ENCODE measurements at places on chromosomes 5 and 9.

GRCh38 chr5:34005211-34005610, 2.6 kb downstream of the AMACR start:
- DNase-seq, result no peak

- no peak for DNase-seq
Measured at GRCh38 chr5:93580927-93581445, at the start of gene NR2F1-AS1. NR2F1-AS1 (minus strand) TSS chr5:93581219.

DNA sequence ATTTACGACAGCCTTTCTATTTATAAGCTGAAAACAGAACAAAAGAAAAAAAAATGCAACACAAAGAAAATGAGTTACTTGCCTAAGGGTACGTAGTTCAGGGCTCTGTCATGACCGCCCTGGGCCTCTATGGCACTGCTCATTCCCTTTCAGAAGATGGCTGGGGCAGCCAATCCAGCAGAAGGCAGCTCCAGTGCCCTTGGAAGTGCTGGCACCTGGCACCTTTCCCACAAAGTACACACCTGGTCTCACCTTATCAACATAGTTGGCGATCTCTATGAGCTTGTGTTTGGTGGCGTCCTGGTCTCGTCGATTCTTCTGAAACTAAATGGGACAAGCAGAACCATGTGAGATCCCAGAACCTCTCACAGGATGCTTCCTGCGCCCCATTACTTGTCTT, 53.2 kb downstream of the NIPAL4 start:
- no peak for DNase-seq

GRCh38 chr5:168601972-168602371, 22.8 kb upstream of the PANK3 start:
- no peak for DNase-seq

DNA sequence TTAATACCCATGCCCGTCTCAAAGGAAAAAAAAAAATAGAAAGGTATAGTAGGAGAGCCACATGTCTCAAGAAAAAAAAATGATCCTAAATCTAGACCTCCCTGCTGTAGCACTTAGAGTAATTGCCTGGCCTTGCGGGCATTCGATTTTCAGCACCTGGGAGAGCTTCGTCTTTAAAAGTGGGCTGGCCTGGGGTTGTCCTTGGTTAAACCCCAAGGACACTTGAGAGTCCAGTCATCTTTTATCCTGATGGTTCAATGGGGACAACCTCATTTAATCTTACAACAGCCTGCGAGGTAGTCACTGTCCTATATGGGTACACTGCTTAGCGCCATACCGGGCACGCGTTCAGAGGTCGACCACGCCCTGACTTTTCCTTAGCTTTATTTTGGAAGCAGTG, 60.1 kb downstream of the MAT2B start:
- no peak for DNase-seq

DNA sequence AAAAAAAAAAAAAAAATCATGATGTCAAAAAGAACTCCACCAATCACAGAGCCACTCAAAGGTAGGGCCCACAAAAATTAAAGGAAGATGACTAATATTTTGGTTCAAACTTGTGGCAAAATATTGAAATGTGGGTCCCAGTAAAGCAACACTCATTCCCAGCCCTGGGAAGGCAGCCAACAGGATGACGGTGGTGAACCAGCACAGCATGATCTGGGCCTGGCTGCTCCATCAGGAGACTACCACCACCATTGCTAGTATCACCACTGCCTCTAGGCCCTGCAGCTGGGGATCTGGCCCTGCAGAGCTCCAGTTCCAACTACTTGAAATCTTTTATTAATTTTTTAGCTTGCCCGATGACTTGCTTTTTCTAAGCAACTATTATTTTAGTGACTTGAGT, 206.8 kb upstream of the ITGA1 start:
- DNase-seq, result no peak

GRCh38 chr9:2711716-2712115, 5.6 kb upstream of the KCNV2 start:
- no peak for DNase-seq

- no peak for DNase-seq
Measured at GRCh38 chr9:120326049-120326693, 253.8 kb downstream of the CDK5RAP2 start.

- DNase-seq, result no peak
Measured at GRCh38 chr5:161283296-161283695, 263.2 kb downstream of the GABRB2 start.

- DNase-seq, result no peak
Measured at GRCh38 chr5:10489810-10490426, 48.2 kb downstream of the ROPN1L start.

GRCh38 chr9:16485575-16486321, 384.7 kb downstream of the BNC2 start:
- DNase-seq, result no peak

- no peak for DNase-seq
Measured at GRCh38 chr5:96683392-96683791, 21.2 kb downstream of the CAST start.

- no peak for DNase-seq
Measured at GRCh38 chr9:106945727-106946660, 83.0 kb downstream of the ZNF462 start.

DNA sequence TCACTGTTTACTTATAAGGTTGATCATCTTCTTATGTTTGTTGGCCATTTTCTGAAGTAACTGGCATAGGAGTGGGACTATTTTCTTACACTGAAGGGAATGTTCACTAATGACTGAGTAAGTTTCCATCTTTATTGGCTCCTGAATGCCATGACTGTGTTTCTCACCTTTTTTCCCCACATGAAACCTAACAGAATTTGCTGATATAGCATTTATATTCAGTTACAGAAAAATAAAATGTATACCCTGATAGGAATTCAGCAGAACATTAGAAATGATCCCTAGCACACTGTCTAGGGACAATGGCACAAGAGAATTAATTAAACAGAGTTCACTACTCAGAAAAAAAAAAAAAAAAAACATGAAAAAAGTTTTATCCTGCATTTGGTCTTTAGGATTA, 1465.1 kb upstream of the C9orf72 start:
- DNase-seq, result no peak

GRCh38 chr9:4861736-4862451, 69.2 kb downstream of the RCL1 start:
- DNase-seq, result no peak

GRCh38 chr9:22278426-22278825, 168.2 kb upstream of the DMRTA1 start:
- no peak for DNase-seq

DNA sequence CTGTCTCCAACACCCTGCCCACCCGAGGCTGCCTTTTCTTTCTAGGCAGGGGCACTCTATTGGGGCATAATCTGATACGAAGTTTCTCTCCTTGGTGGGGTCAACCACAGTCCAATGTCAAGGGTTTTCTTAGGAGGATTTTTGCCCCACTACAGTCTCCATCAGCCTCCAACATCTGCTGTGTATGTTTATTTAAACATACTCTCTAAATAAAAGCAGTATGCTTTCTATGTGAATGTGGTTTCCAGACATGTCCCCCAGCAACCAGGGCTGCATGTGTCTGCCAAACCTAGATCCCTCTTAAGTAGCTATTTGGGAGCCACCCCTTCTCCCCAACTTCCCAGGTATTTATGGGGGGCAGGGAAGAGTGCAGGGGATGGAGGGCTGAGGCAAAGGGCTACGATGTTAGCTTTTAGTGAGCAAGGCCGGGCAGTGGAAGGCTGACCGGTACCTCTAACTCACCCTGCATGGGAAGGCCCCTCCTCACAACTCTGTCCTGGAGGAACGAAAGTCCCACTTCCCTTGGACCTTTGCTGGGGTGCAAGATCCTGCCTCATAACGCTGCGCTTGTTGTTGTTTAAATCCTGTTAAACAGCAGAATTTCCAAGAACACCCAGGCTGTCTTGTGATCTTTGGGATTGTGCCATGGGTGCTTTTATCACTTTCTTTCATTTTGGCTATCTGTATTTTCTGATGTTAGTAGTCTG, 75.4 kb downstream of the NREP start:
- no peak for DNase-seq

DNA sequence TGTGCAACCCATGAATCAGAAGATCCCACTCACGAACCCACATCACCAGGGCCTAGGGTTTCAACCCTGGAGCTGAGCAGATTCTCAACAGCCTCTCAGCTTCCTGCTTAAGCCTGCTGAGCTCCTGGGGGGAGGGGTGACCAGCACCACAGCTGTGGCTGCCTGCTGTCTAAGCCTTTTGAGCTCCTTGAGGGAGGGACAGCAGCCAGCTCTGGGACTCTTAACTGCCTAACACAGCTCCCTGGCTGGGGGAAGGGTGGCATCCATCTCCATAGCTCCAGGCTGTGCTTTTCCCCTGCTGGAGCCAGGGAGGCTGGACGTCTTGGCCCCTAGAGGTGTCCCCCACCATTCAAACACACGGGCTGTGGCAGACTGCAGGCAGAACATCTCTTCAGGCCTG, 250.3 kb downstream of the DMAC1 start:
- DNase-seq, result no peak

GRCh38 chr5:1541702-1542400, 18.1 kb upstream of the LPCAT1 start:
- DNase-seq, result no peak

DNA sequence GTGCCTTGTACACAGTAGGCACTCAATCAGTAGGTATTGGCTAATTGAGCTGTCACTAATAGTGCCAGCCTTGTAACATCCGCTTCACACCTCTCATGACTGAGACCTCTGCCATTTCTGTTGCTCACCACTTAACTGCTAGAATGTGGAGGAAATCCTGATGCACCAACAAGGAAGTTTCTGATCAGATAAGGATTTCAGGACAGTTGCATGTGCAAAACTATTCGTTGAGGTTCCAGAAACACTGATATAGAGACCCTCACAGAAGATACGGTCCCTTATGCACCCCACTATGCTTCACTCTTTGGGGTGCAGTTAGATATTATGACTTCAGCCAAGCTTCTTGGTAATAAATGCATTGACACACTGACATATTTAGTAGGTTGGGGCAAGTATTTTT, 10.7 kb downstream of the SAP30L start:
- DNase-seq, result no peak

GRCh38 chr9:84368601-84369000, 28.0 kb upstream of the SLC28A3 start:
- no peak for DNase-seq

GRCh38 chr5:172707285-172708182, 63.5 kb downstream of the DUSP1 start:
- no peak for DNase-seq

DNA sequence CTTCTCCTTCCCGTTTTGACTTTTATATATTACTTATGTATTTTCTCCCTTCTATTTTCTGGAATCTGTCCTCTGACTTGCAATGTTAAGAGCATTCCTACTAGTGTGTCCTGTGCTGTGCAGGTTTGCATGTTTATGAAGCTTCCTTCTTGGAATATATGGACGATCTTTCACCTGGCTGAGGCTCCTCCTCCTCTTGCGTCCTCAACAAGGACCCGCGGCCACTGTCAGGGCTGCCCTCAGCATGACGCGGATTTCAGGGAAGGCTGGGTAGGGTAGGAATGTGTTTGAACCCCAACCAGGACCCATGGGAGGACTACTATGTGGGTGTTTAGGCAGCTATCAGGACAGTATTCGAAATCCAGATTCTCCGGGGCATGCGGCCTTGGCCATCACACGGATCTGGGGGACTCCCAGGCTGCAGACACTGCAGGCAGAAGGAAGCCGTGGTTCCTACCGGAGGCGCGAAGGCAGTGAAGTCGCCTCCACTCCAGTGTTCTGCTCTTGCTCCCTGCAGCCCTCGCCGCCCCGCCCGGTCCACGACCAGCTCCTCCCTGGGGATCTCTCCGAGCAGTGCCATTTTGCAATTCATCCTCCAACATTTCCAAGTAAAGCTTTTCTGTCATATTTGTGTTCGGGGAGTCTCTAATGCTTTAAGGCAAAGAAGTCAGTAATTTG, 37.0 kb upstream of the OSMR start:
- DNase-seq, result no peak

DNA sequence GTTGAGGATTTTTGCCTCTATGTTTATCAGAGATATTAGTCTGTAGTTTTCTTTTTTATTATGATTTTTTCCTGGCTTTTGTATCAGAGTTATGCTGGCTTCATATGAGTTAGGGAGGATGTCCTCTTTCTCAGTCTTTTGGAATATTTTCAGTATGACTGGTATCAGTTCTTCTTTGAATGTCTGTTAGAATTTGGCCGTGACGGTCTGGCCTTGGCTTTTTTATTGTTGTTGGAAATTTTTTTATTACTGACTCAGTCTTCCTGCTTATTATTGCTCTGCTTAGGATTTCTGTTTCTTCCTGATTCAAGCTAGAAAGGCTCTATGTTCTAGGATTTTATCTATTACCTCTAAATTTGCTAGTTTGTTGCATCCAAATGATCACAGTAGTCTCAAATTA, 421.9 kb downstream of the CDH10 start:
- DNase-seq, result no peak

GRCh38 chr5:90144625-90145327, 264.8 kb downstream of the CETN3 start:
- DNase-seq, result no peak

DNA sequence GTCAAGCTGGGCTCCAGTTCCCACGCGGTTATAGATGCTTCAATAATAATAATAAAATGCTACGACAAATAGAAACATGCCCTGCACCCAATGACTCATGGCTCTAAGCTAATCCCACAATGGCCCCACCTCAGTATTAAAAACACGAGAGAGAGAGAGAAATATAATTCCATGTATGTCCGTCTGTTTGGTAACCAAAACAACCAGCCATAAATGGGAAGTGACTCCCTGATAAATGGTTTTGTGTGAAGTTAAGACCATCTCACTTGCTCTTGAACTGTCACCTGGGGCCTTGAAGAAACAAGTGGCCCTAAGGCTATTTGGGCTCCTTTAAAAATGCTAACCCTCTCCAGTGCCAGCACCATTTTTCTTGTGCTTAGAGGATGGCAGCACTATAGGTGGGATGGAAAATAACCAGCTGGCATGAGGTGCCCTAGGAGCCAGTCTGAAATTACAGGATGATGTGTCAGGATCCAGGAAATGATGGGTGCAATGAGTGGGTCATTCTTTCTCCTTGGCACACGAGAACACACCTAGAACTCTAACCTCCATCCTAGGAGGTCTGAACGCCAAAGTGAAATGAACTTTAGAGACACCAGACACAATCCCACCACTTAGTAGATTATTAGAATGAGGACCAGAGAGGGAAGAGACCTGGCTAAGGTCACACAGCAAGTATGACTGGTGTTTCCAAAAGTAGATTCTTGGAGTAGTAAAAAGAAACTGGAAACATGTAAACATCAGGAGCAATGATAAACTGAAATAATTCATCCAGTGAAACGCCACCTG, 35.7 kb upstream of the ADRB2 start:
- no peak for DNase-seq

GRCh38 chr5:94562327-94562971, 56.0 kb downstream of the KIAA0825 start:
- DNase-seq, result no peak

Data from activated naive CD4-positive, alpha-beta T cell (primary cell).